ENCODE measurements at places on chromosomes 3 and 15. TPM values are rescaled to one million over a fixed set of nuclear protein-coding genes. Genes with fewer than 3 reads are reported as not detected.

- no peak for DNase-seq
These were observed 32.0 kb upstream of the BOC start for GRCh38 chr3:113179235-113179824.

- no peak for DNase-seq
These were observed 147.2 kb downstream of the EPHA6 start for GRCh38 chr3:96961576-96961975.

GRCh38 chr15:37015451-37015850 lies 84.9 kb downstream of the MEIS2 start:
- no peak for DNase-seq

- no peak for DNase-seq
These were observed 646 bp downstream of the IQCB1 start for GRCh38 chr3:121834157-121834670.

DNA sequence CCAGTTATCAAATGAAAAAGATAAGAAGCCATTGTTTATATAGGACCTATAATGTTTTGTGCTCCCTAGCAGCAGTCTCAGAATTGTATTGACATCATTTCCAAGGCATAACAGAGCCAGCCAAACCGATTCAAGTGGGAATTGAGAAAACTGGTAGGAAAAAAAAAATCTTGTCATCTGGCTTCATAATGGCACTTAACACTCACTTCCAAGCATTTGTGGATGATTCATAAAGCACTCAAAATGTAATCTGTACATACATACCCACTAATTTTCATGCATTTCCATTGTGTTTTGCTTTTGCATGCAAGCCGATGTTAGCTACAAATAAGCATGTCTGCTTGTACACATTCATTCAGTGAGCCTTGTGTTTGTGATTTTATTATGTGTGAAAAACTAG lies 18.6 kb upstream of the TRPC1 start:
- no peak for DNase-seq

GRCh38 chr15:101613130-101614000 lies 38.8 kb downstream of the TM2D3 start:
- no peak for DNase-seq

- DNase-seq, result no peak
These were observed 46.6 kb downstream of the TYRO3 start for GRCh38 chr15:41605566-41605965.

DNA sequence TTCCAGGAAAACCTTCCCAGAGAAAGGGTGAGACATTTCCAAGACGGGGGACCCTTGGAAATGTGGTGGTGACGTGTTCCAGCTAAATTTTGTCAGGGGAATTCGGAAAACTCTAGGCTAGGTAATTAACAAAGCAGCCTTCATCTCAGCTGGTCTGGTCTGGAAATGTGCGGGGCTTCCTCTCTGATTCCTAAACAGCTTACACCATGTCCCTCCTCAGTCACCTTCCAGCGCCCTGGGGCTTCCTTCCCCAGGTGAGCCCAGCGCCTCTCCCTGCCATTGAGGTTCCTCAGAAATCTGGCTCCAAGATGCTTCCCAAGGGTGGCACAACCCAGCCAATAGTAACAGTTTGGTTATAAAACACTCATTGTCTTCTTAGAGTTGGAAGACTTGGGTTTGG lies 571 bp downstream of the ACAD9 start:
- DNase-seq, result peak; percentile 17

DNA sequence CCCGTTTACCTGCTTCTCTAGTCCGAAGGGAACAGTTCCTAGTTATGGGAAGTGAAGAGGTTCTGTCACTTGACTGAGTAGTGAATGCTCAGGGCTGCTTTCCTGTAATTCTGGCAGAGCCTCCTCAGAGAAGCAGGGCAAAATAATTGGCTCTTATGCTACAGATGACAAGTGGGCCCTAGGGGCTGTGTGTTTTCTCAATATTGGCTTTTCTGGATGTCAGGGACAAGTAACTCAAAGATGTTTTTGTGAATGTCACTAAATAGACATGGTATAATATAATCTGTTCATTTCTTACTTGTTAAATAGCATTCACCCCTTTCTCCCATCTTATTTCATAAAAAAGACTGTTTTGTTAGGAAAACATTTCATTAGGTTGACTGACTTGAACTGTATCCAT lies 40.1 kb downstream of the SGO1 start:
- DNase-seq, result no peak

DNA sequence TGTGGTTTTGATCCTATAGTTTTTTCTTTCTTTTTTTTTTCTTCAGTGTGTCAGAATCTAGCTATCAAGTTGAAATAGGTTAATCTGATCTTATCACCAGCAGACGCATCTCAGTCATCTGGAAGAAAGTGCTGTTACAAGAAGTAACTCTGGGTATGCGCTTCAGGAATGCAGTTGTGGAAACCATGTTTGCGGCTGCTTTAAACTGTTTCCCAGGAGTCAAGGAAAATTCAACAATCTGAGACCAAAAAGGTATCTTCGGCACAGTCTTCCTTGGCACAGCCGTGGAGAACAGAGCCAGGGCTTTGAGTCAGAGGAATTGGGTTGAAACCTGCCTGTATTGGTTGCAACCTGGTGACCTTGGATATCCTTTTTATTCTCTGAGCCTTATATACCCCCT lies 59.9 kb downstream of the CD47 start:
- DNase-seq, result no peak

PLA2G4D gene
- polyA plus RNA-seq, result not detected

EOMES gene
- 0.84 TPM for polyA plus RNA-seq

DNA sequence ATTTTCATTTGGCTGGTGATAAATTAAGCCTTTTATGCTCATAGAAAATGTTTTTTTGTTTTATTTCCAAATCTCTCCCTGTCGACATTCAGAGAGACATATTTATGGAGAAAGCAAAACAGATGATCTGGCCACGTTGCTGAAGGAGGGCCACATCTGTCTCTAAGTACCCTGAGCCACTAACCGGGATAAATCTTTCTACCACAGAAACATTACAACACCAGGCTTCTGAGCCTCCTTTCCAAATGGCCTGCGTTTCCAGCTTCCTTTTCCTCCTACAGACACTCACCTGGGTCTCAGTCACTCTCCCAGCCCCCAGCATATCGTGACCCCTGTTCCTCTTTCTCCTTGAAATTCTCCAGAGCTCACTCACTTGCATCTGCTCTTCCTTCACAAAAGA lies 161.0 kb downstream of the ARRDC4 start:
- no peak for DNase-seq

FSTL1 gene
- 119 TPM for polyA plus RNA-seq

DNA sequence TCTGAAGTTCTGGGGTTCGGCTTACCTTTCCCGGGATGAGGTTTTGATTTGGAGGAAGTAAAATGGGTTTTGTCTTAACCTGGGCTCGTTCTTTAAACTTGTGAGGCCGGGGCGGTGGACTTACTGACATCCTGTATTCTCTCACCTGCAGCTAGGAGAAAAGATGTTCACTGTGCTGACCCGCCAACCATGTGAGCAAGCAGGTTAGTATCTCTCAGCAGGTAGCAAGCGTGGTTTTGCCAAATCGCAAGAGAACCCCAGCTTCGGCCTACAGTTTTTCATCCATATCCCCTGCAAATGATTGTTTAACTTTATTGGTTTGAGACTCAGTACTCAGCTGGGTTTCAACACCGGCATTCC lies 891 bp downstream of the ENTPD3 start:
- DNase-seq, result no peak

- DNase-seq, result no peak
These were observed 3.2 kb upstream of the PODXL2 start for GRCh38 chr3:127625821-127626220.

- DNase-seq, result no peak
These were observed 95.2 kb upstream of the UBE2E1 start for GRCh38 chr3:23710555-23710954.

DNA sequence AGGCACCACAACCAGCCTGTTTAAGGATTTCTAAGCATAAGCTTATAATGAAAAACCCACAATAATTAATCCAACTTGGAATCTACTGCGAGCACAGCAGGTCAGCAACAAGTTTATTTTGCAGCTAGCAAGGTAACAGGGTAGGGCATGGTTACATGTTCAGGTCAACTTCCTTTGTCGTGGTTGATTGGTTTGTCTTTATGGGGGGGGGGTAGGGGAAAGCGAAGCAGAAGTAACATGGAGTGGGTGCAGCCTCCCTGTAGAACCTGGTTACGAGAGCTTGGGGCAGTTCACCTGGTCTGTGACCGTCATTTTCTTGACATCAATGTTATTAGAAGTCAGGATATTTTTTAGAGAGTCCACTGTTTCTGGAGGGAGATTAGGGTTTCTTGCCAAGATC lies 15.1 kb downstream of the APOD start:
- DNase-seq, result no peak

SEMA3G gene
- 0.13 TPM for polyA plus RNA-seq

- DNase-seq, result no peak
These were observed 84.6 kb upstream of the CDV3 start for GRCh38 chr3:133488785-133489367.

GRCh38 chr3:11638495-11639358 lies 5.0 kb downstream of the VGLL4 start:
- DNase-seq, result no peak

- DNase-seq, result no peak
These were observed 178.8 kb downstream of the CNTN3 start for GRCh38 chr3:74435631-74436030.

GRCh38 chr3:101513419-101513986 lies 491 bp upstream of the SENP7 start:
- DNase-seq, result no peak

DNA sequence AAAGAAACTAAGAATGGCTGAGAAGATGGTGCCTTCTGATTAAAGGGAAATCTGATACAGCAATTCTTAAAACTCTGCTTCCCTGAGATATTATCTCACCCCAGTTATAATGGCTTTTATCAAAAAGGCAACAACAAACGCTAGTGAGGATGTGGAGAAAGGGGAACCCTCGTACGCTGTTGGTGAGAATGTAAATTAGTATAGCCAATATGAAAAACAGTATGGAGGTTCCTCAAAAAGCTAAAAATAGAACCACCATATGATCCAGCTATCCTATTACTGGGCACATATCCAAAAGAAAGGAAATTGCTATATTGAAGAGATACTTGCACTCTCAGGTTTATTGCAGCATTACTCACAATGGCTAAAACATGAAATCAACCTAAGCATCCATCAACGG lies 65.1 kb downstream of the GOLIM4 start:
- no peak for DNase-seq

SLC2A2 gene
- not detected for polyA plus RNA-seq

DNA sequence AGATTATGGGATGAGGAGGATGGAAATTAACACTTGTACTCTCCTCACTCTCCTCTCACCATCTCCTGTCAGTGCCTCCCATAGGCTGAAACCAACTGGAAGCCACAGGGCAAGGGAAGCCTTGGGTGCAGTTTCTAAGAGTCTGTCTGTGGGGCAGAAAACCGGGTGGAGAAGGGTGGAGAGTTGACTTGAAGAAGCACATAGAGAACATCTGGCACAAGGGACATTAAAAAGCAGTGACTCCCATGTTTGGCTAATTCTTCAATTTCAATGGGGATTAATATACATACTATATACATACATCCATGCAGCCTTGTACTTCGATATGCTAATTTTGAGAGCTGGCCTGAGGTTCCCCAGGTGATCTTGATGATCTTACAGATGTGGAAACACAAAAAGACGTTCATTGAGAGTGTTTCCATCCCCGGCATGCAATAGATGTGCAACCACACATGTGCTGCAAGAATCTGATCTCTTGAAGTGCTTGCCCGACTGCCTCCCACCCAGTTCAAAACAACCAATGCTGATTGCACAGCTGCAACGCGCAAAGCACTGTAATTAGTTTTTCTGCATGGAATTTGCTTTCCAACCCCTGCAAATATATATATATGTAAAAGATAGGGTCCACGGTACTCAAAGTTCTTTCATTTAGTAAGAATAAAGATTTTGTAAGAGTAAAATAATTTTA lies 121.9 kb upstream of the TMC3 start:
- no peak for DNase-seq

GABRR3 gene
- polyA plus RNA-seq, result not detected

- no peak for DNase-seq
These were observed 3.6 kb downstream of the ZBTB38 start for GRCh38 chr3:141371882-141372281.

ITIH1 gene
- not detected for polyA plus RNA-seq

DNA sequence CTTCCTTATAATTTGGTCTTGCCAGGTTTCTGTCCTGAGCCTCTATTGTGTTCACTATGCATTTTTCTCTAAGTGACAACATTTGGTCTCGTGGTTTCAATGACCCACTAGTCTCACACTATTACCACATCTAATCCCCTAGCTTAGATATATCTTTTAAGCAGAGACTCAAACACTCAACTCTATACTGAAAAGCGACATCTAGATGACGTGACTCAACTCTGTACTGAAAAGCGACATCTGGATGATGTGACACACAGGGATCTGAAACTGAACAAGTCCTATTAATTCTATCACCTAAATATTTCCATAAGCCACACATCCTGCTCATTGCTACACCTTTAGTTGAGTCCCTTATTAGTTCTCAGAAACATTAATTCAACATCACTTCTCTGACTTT lies 141.7 kb upstream of the MBNL1 start:
- no peak for DNase-seq

DNA sequence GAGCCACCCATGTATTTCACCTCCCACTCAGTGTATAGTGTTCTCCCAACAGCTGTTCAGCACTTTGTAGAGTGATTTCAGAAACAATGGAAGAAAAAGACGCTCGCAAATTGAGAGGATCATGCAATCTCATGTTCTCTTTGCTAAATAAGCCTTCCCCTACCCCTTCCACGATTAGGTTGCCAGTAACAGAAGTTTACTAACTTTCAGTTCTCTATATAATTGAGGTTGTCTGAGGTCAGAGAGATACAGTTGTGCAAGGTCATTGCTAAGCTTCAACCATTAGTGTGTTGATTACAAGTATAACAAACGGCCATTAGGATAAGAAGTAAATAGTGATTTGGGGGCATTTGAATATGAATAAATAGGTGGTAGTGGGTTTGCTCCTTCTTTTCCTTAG lies 99.6 kb downstream of the TUSC7 start:
- DNase-seq, result no peak

A4GNT gene
- not detected for polyA plus RNA-seq

DNA sequence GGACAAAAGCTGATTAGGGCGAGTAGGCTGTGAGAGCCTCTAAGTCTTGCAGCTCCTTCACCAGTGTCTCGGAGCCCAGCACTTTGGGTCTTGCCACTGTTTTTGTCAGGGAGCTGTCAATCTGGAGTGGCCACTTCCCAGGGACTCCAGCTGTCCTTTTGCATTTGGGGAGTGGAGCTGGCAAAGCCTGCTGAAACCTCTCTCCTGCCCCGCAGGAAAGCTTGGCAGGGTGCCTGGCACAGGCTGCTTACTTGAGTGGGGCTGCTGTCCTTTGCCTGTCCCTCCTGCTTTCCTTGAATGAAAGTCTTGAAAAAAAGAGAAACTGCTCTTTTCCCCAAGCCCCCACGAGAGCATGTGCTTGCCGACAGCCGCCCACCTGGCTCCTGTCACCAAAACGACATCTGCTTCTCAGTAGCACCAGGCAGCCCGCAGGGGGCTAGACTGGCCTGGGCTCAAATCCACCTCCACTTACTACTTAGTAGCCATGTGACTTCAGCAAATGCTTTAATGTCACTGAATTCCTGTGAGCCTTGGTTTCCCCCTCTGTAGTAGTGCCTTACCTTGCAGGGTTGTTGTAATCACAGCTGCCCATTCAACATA lies 13.7 kb downstream of the USP13 start:
- no peak for DNase-seq

Measured in A549 (cell line).